ENCODE measurements at places on chromosomes 4 and X.
A peak's percentile ranks its signal among the peaks of the same experiment; 100 is the strongest.

DNA sequence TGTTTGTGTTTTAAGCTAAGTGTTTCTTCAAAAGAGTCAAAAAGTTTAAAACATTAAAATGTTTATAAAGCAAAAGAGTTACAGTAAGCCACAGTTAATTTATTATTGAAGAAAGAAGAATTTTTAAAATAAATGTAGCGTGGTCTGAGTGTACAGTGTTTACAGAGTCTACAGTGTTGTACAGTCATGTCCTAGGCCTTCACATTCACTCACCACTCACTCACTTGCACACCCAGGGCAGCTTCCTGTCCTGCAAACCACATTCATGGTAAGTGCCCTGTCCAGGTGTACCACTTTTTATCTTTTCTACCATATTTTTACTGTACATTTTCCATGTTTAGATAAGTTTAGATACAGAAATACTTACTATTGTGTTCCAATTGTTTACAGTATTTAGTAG lies 239.7 kb upstream of the AGA start:
- no peak for DNase-seq

DNA sequence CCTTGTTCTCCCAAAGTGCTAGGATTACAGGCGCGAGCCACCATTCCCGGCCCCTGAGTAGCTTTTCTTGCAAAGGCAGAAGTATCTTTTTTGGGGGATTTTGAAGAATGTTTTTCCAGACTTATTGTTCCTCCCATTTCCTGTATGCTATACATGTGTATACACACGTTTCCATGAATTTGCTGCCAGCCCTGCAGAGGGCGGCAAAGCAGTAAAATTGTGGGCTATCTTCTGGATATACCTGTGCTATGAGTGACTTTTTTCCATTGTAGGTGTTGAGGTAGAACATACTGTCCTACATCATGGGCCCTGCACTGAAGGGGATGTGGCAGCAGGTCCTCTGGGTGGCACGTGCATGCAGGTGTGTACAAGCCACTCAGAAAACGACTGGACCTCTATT lies 16.9 kb upstream of the MED28 start:
- no peak for DNase-seq

- DNase-seq, result no peak
These were observed 239.4 kb downstream of the SPATA18 start for GRCh38 chr4:52290466-52290865.

- no peak for DNase-seq
These were observed 15.9 kb downstream of the ACOT9 start for GRCh38 chrX:23727206-23727605.

GRCh38 chr4:59966758-59967157 lies 1233.4 kb upstream of the ADGRL3 start:
- DNase-seq, result no peak

DNA sequence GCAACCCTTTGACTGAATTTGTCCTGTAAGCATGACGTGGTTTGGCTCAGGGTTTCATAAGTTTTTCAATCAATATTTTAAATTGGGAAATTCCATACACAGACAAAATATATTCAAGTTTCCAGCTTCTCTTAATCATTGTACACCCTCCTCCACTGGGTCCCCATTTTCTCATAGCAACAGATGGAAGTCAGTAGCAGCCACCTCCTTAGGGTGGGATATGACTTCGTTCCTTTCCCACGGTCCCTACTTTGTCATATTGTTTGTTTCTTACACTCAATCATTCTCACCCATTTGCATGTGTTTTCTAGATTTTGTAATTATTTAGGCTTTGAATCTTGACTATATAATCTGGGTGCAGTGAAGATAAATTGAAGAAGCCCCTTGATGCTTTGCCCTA lies 664.5 kb upstream of the IGFBP7 start:
- DNase-seq, result no peak

- no peak for DNase-seq
These were observed 1.3 kb upstream of the OTUD5 start for GRCh38 chrX:48958635-48959094.

DNA sequence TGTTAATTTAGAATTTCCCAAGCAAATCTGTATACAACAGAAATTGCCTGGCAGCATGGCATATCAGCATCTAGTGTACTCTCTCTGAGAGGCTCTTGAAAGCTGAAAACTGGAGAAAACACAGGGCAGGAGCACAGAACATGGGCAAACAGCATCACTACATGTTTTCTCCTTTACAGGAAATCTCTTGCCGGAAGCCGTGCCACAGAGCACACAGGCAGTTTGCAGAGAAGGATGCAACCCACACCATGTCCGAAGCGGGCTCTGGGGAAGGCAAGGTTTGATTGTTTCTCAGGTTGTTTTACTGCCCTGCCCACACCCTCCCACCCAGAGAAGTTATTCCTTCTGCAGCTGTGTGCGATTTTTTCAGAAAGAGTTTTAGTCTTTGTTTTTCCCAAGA lies 41.1 kb upstream of the FAM9C start:
- DNase-seq, result no peak

GRCh38 chr4:159014859-159015258 lies 88.0 kb upstream of the RAPGEF2 start:
- no peak for DNase-seq

GRCh38 chrX:128929271-128930057 lies 593.8 kb downstream of the SMARCA1 start:
- DNase-seq, result no peak

DNA sequence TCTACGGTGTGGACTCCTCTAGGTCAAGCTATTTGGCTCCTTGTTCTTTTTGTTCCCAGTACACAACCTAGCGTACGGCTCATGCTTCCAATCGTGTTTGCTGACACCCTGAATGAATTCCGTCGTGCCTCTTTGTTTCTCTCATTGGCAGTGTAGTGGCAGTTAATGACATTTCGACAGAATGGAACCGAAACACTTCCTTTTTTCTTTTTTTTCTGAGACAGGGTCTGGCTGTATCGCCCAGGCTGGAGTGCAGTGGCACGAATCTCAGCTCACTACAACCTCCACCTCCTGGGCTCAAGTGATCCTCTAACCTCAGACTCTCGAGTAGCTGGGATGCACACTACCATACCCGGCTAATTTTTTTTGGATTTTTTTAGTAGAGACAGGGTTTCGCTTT lies 113.3 kb upstream of the ATP6AP2 start:
- no peak for DNase-seq

DNA sequence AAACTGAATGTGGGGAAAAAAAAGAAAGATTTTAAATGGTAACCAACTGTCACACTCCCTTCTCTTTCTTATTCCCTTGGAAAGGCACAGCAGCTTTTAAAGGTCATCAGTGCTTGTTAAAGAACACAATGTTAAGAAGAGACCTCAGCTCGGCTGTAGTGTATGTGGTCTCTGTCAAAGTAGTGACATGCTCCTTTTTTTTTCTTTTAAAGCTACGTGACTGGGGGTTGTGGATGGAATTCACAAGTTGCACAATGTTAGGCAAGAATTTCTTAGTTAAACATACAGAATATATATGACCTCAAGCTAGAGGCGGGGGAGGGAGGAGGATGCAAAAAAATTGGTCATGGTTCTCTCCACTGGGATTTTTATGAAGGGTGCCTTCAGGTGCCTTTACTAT lies 45.6 kb downstream of the OCRL start:
- DNase-seq, result no peak

DNA sequence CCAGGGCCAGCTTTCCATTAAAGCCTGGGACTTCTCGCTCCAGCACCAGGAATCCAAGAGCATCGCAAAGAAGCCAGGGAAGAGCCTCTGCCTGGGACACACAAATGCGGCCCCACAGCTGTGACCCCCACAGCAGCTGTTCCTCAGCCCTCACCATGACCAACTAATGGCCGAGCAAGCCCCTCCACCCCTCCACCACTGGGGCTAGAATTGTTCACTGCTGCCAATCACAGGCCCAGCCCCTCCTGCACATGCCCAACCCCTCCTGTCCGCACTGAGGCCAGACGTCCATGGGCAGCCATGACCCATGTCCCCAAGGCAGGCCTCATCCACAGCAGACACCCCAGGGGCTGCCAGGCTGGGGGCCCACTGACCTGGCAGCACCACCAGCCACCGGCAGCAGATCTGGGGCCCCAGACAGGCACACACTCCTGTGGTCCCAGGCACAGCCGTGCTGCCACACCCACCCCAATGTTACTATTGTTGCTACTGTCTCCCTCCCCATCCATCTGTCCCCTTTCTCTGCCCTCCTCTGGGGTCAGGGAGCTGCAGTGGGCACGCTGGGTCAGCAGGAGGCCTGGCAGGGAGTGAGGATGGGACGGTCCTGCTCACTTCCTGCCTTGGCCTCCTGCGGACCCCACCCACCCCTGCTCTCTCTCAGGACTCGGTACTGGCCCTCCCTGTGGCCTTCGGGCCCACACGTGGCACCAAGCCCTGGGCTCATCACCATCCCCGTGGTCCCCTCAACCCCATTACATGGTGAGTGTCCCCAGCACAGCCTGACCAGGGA lies 56.0 kb downstream of the ZFYVE28 start:
- DNase-seq, result no peak

- peak; percentile 14 for DNase-seq
These were observed 119.8 kb upstream of the TEX13D start for GRCh38 chrX:124212622-124213021.

DNA sequence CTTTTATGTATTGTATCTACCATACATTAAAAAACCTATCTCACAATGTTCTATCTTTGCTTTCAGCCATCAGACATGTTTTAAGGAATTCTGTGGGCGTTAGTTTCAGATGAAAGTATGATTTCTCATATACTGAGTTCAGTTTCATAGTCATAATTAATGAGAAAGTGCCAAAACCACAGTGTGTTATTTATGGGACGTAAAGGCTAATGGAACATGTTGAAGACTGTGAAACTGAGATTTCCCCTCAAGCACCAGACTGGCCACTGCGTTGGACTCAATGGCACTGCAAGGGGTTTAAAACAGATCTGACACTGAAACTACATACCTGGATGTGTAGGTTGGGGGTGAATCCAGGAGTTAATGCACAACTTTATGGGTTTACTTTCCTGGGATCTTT lies 32.0 kb downstream of the F8 start:
- DNase-seq, result no peak

DNA sequence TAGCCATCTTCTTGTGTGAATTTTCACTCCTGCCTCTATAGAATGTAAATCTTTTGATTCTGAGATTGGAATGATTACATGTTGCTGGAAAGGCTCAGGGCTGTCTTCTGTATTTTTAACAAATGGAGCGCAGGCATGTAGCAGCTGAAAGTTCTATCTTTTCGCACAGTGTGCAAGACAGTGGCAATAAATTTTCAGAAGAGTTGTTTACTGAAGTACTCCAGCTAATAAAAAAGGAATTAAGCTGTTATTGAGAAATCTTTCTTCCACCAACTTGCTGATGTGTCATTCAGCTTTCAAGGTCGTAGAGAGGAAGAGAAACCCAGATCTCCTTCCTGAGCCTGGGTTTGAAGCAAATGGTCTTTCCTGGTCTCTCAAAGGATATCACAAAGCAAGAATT lies 122.0 kb upstream of the PUDP start:
- no peak for DNase-seq

DNA sequence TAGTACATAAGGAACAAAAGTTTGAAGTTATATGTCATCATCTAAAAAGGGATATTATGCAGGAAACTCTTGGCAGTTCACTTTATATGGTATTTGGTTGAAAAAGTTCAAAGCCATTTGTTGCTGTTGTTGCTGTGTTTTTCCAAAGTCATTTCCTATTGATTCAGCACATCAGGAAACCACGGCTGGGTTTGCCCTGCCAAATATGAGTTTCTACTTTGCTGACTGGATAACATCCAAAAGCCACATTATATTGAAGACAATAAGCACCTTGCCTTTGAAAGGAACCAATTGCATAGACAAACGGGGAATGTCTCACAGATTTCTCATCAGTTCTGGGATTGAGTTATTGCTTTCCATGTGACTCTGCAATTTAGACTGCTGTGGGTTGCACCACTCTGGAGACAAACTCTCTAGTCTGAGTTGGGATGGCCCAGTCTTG lies 206.1 kb downstream of the SLC39A8 start:
- DNase-seq, result no peak

DNA sequence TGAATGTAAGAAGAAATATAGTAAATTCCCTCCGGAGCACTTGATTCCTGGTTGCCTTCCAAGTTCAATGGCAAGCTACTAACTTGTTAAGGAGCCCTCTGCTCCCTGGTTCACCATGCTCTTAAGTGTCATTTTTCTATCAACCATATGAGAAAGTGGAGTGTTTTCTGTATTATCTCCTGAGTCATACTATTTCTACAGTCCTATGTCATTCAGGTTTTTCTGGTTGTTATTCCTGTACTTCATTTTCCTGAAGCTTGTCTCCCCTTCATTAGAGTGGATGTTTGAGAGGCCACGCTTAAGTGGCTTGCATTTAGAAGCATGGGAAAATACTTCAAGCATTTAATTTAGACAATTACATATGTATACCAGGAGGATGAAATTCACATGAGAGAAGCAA lies 14.7 kb upstream of the EPGN start:
- DNase-seq, result no peak
